Naive thymus-derived CD8-positive, alpha-beta T cell (primary cell): ENCODE measurements at places on chromosomes 13 and 19. TPM values are rescaled to one million over a fixed set of nuclear protein-coding genes. Genes with fewer than 3 reads are reported as not detected.

GRIK5 gene
- not detected for polyA plus RNA-seq

FFAR1 gene
- polyA plus RNA-seq: not detected

ARRDC5 gene
- polyA plus RNA-seq: 2.3 TPM

LILRB3 gene
- not detected for polyA plus RNA-seq

DPF1 gene
- not detected for polyA plus RNA-seq

SIGLEC8 gene
- not detected for polyA plus RNA-seq

ZNF14 gene
- polyA plus RNA-seq: 16.3 TPM

POU4F1 gene
- polyA plus RNA-seq: not detected

VSTM2B gene
- polyA plus RNA-seq: 0.40 TPM

NKPD1 gene
- 0.17 TPM for polyA plus RNA-seq

LACC1 gene
- 0.20 TPM for polyA plus RNA-seq

ZNF77 gene
- polyA plus RNA-seq: 1.3 TPM

HS6ST3 gene
- not detected for polyA plus RNA-seq
